ENCODE measurements at places on chromosomes 16 and 17. TPM values are rescaled to one million over a fixed set of nuclear protein-coding genes. Genes with fewer than 3 reads are reported as not detected.

DNA sequence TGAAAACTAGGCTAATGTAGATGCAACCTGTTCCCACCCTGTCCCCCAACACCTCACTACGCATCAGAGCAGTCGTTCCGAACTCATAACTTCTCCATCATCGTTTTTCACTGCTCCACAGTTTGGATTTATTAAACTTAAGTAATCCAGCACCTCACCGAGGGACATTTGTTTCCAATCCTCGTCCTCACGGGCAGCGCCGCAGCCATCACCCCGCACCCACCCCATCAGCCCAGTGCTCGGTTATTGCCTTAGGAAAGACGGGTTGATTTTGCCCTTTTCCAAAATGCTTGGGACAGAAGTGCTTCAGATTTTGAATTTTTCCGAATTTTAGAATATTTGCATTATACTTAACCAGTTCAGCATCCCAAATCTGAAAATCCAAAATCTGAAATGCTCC is 71.0 kb upstream of the DOC2B start:
- no peak for DNase-seq

- peak; percentile 22 for DNase-seq
Observed at GRCh38 chr16:84930298-84931106, 80.8 kb downstream of the ZDHHC7 start.

DNA sequence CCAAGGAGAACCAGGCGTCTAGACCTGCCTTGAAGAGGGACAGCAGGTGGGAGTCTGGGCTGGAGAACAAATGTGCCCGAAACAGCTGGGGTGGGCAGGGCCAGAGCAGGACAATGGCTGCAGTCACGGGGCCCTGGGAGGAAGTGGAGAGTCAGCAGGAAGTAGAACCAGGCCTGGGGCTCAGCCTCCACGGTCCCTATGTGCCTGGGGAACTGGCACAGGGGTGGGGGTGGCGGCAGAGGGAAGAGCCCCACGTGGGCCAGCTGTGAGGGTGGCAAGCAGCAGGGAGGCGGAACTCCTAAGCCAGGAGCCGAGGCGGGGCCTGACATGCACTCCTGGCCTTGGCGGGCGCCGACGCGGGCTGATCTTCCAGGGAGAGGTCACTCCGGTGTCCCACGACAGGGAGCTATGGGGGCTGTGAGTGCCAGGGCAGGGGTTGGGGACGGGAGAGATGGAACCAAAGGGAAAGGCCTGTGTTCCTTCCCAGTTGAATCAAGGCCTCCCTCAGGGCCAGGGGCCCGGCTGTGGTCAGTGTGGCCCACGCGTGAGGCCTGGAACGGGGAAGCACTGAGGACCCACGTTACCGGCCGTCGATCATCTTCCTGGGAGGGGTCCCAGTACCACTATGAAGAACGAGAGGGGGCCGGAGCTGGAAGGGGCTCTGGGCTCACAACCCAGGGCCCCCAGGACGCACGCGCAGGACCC is 42.7 kb downstream of the TIMM22 start:
- no peak for DNase-seq

GRCh38 chr16:48194828-48195556 is 39.2 kb upstream of the ABCC12 start:
- DNase-seq: no peak

GRCh38 chr16:22356930-22357634 is 17.3 kb downstream of the CDR2 start:
- DNase-seq: no peak

SLC52A1 gene
- not detected for polyA plus RNA-seq

CRYBA1 gene
- not detected for polyA plus RNA-seq

KRT28 gene
- polyA plus RNA-seq: not detected

TNS4 gene
- not detected for polyA plus RNA-seq

DNA sequence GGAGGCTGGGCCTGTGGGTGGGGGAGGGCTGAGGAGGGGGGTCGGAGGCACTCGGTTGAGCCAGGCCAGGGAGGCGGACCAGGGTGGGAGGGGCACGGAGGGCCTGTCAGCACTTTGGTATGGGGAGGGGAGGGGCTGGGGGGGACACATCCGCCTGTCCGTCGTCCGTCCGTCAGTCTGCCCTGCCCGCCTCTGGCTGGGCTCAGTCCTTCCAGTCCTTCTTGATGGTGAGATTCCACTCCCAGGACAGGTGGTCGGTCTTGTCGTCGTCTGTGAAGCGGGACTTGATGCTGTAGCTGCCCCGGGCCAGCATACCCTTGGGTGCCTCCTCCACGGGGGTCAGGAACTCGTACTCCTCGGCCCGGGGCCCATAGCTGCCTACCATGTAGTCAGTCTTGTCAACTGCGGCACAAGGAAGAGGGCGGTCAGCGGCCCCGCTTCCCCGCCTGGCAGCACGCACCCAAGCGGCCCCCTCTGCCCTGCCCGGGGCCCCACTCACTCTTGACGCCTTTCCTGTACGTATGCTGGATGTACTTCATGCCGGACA is 2.4 kb downstream of the ARHGDIA start:
- no peak for DNase-seq

Measured in immature natural killer cell (primary cell).